Dermis microvascular lymphatic vessel endothelial cell (primary cell): ENCODE measurements at places on chromosomes 4 and X.

GRCh38 chr4:145081756-145082155 is 16.2 kb downstream of the ANAPC10 start:
- DNase-seq = no peak

- peak; percentile 75 for DNase-seq
Observed at GRCh38 chr4:83618431-83618830, 82.5 kb downstream of the GPAT3 start.

- no peak for DNase-seq
Observed at GRCh38 chr4:1554246-1554875, 129.8 kb downstream of the FAM53A start.

DNA sequence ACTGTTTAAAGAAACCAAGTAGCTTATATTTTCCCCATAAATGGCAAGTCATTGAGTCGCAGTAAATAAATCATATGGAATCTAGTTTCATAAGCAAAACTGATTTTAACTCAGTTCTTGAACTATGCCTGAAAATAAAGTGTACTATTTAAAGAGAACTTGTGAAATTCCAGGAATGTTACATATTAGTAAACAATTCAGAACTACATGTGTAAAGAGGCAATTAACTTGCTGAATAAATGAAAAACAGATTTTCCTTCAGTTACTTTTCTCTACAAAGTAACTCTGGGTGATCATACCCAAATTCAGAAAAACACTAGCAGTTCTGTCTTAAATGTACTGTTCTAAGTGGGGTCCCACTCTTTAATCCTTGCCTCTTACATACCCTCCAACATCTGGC is 236.1 kb upstream of the EDNRA start:
- DNase-seq = no peak

DNA sequence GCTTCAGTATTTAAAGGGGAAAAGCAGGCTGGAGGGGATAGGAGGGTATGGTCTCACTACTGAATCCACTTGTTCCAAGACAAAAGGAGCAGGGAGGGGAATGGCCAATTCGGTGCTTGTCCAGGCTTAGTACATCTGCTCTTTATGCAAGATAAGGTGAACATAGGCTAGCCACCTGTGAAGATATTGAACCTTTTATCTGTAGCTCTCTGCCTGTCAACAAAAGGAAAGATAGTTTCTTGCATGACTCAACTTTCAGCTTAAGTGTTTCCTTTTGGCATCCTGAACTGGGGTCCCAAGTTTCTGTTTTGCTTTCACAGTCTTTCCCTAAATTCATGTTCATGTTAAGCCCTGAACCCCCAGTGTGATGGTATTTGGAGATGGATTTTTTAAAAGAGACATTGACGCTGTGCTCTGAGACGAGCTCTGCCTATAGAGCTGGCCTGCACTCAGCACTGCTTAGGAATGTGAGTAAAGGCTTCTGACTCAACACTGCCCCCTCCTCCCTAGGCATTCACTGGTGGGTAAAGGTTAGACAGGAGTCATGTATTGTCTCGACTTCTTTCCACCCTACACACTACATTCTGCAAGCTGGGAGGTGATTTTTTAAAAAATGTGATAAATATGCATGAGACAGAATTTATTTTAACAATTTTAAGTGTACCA is 28.2 kb downstream of the FAM149A start:
- DNase-seq = no peak

- DNase-seq = no peak
Observed at GRCh38 chr4:187541666-187542065, 453.9 kb upstream of the ZFP42 start.

GRCh38 chrX:5306654-5307121 is 922.0 kb downstream of the NLGN4X start:
- no peak for DNase-seq

DNA sequence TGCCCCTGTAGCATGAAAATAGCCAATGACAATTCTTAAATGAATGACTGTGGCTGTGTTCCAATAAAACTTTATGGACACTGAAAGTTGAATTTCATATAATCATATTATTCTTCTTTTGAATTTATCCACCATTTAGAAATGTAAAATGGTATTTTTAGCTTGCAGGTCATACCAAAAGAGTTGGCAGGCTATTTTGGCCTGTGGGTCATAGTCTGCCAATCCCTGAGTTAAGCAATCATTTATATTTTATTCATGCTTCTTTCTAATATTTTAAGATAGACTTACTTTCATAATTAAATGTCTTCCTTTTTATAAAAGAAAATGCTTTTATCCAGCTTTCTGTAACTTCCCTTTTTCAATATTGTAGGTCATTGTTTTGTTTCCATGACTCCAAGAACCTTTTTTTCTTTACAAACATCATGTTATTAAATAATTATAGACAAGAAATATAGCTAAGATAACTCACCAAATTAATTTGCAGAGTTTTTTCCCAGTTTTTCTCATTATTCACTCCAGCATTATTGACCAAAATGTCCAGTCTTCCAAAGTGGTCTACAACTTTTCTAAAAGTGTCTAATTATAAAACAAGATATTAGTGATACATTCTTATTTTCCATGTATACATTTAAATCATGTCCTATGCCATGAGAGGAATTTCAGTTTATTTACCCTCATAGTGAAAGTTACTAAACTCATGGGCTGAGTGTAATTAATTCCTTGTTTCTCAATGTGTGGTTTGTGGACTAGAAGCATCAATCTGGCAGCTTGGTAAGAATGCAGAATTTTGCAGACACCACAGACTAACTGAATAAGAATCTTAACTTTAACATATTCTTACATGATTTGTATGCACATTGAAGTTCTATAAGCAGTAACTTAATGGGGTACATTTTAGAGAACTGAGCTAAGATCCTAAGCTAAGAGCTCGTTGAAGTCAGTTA is 4.5 kb downstream of the HPGD start:
- DNase-seq = no peak

- no peak for DNase-seq
Observed at GRCh38 chr4:104128850-104129213, 365.9 kb downstream of the CXXC4 start.
